Left lobe of liver (tissue), 2 donors: ENCODE measurements at places on chromosomes 13 and 19. TPM values are rescaled to one million over a fixed set of nuclear protein-coding genes. Genes with fewer than 3 reads are reported as not detected.

ZSCAN4 gene
- total RNA-seq = not detected

RNF225 gene
- not detected for total RNA-seq

ENOX1 gene
- 0.18 TPM for total RNA-seq

NMRK2 gene
- not detected for total RNA-seq

CEACAM7 gene
- not detected for total RNA-seq

KLK12 gene
- total RNA-seq = not detected

NLRP12 gene
- total RNA-seq = 0.28 TPM

DNA sequence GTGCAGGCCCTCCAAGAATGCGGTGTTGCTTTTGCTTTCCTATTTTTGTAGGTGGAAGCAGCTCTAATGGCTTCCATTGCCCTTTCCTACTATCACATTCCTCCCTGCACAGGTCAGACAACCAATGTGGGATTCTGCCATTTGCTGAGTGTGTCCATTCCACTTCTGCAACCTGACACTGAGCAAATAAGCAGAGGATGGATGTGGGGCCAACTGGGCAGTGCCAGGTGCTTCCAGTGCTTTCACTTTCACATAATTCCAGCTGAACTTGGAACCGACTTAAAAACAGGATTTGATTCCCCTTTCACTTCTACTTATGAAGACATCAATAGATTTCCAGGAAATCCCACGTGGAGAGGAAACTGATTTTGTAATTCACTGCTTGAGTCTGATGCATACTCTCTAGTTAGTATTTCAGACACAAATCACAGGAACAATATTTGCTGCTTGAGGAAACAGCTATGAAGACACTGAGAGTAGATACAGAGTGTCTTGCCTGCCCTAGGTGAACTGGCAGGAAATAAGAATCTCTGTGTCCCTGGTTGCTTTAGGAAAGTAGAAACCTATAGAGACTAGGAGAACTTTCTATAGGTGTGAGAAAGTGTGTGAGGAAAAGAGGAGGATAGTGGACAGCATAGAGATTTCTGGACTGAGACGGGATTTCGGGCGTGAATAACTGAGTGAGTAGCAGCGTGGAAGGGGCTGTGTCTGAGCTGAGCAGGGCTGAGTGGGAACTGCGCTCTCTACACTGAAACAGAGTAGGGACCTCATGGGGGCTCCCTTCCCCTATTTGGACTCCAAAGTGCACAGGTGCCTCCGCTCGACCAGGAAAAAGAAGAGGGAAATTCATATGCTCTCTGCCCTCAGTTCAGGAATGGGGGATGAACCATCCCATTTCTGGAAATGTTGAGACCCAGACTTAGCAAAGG lies 22.5 kb downstream of the LGALS16 start:
- peak; percentile 70 for DNase-seq

DNA sequence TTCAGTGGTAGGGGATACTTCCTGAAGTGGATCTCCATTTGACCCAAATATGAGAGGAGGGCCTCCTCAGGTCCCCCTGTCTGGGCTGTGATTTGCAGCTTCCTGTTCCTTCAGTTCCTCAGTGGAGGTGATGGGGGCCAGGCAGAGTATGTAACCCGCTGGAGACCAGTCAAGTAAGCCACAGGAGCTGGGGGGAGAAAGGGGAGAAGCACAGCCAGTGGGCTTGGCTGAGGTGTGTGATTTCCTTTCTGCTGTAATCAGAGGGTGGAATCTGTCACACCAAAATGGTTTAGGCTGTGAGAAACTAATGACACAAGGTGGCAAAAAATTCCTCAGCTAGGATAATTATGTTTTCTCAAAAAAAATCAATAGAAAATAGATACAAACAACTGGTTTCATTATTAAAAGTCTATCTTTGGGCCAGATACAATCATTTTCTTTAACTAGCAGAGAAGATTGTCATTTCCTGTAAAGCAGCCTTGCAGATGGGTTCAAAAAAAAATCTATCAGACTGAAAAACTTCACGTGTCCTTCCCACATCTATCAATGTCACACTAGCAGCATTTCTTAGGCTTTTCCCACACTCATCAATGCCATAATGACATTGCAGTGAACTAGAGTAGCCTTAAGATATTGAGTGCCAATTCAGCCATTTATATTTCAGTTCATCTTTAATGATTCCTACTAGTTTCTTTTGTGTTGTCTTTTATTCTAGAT lies 1660.3 kb downstream of the EFNB2 start:
- no peak for DNase-seq

- no peak for DNase-seq
Observed at GRCh38 chr13:108897955-108898354, 268.5 kb downstream of the MYO16 start.

DNA sequence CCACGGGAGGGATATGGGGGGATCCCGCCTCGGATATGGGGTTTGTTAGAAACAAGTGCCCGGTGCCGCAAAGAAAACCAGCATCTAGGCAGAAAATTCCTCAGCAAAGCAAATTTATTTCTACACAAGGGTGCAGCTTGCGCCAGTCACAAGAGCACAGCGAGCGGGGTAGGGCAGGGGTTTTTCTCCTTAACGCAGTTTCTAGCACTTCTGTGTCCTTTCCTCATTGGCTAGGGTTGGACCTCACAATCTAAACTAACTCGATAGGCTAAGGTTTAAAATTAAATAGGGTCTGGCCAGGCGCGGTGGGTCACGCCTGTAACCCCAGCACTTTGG lies 595 bp downstream of the ZNF440 start:
- no peak for DNase-seq

GRCh38 chr19:6198896-6199239 lies 63.4 kb downstream of the ACSBG2 start:
- DNase-seq = no peak

DNA sequence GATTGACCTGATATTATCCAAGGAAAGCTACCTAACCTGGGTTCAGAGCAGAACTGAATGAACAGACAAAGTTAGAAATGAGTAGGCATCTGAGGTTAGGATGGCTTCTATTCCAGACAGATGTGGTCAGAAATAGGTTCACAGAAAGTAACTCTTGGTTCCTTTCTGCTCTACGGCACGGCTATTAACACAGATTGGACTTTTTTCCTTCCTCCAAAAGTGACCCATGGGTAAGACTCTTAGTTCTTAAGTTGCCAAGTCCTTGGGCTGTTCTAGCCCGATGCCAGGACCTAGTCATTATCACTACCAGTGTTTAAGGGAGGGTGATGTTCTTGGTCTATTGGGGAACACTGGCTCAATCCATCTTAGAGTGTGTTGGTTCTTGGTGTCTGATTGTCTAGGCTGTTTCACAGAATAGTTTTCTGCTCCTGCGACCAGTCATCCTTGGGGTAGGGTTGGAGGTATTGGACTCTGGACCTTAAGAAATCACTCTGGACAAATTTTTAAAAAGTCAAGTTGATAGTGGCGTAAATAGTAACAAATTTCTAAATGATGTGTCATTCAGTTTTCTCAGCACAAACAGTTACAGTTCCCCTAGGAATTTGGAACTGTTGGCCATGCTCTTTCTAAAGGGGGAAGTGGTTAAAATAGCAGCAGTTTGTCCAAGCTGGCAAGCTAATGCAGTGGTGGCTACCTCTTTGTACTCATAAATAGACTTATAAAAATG lies 60.1 kb upstream of the MYCBP2 start:
- no peak for DNase-seq

- no peak for DNase-seq
Observed at GRCh38 chr19:19399733-19400433, 5.6 kb upstream of the GATAD2A start.

GRCh38 chr19:15640294-15640903 lies at the start of gene CYP4F3:
Gene CYP4F3, plus strand, starts transcription at chr19:15640897. Its CDS starts 519 bp downstream, at chr19:15641416.
- peak; percentile 98 for DNase-seq

DNA sequence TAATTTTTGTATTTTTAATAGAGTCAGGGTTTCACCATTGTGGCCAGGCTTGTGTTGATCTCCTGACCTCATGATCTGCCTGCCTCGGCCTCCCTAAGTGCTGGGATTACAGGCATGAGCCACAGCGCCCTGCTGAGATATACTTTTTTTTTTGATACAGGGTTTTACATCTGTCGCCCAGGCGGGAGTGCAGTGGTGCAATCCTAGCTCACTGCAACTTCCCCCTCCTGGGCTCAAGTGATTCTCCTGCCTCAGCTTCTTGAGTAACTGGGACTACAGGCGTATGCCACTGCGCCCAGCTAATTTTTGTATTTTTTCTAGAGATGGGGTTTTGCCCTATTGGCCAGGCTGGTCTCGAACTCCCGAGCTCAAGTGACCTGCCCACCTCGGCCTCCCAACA lies 2.0 kb downstream of the COLGALT1 start:
- no peak for DNase-seq

DNA sequence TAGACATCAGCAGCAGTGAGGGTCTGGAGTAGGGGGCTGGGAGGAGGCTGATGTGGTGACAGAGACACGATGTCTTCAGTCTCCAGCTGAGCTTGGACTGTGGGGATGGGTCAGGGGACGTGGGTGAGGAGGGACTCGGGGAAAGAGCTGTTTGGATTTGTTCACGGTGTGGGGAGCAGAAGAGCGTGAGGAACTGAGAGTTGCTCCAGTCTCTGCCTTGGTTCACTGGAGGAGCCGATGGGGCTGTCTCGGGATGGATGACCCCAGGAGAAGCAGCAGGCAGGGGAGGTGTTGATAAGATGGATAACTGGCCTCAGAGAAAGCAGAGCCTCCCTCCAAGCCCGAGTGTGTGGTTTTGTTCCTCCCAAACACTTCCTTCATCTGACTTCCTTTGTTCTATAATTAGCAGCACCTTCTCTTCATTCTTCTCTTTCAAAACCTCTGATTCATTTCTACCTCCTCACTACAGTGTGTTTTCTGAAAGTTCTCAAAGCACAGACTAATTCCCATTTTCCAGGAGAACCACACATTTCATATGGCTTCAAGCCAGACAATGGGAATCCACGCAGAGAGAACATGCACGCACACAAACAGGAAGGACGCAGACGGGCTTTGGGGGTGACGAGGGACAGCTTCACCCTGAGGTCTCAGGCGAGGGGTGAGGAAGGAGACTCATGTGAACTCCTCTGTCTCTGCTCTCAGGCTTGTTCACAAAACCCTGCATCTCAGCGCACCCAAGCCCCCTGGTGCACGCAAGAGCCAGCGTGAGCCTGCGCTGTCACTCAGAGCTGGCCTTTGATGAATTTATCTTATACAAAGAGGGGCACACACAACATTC lies 18.6 kb downstream of the LAIR2 start:
- no peak for DNase-seq

GRCh38 chr19:2722541-2723344 lies 1.6 kb upstream of the DIRAS1 start:
- no peak for DNase-seq

DNA sequence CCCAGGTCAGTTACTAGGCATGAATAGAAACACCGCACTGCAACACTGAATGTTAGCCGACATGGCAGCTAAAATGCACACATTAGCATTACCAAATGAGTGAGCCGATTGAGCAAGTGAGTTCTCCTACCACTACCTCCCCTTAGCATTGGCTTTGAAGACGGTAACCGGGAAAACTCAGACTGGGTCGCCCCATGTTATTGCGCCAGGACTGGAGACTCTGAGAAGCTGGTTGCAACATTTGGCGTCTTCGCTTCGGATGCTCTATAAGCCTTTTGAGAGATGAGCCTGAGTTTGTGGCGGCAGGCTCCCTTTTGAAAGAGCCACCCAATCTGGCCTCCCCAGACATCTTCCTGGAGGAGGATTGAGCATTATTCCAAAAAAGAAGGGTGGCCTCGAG lies 68.5 kb upstream of the POMP start:
- no peak for DNase-seq
